ENCODE measurements at places on chromosomes 1 and 21.

DNA sequence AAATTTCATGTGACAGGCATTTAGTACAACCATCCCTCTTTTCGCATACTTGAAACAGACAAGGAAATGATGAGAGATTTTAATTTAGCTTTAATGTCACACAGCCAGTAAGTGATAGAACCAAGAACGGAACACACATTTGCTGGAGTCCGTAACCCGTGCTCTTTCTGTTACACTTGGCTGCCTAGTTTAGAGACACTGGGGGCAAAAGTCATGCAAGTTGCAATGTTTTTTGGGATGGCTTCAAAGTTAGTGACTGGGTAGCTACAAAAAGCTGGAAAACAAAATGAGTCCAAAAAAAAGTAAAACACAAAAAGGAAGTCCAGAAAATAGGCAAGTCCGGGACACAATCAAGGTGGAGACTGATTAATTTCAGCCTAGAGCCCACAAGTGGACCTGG, 5.9 kb downstream of the NID1 start:
- no peak for DNase-seq

GRCh38 chr1:243414152-243414494, 158.3 kb downstream of the SDCCAG8 start:
- DNase-seq = no peak

DNA sequence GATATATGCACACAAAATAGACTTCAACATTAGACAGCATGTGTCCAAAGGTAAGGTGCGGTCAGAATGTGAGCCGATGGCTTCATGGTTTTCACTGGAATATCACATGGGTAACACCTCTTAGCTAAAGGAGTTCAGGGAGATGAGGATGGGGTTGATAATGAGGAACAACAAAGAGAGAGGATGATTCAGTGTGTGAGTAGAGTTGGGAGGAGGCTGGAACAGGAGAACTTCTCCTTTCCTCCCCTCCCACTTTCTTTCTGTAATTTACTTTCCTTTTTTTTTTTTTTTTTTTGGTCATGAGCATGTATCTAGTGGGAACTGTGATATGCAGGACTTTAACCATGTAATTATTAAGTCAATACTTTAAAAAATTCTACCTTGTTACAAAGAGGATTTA, 99.4 kb downstream of the FASLG start:
- DNase-seq = no peak

DNA sequence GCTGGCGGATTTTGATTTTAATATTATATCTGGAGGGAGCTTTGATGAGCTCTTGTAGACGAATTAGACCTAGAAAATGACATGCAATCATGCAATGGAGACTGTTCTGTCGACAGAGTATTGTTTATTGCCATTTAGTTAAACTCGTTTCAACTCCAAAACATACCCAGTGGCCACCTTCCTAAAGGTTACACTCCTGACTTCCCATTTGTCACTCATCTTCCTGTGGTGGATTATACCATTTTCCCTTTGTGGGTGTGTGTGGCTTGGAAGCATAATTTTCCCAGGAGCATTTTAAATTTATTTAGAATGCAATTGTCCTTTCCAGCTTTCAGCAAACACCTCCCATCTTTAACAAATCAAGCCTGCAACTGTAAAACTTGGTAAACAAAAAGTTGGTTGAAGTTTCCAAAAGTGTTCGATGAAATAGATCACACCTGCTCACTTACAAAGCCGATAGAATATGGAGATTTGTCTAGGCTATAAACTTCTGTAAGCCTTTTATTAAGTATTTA, 266.6 kb downstream of the GRIK1 start:
- DNase-seq = no peak

DNA sequence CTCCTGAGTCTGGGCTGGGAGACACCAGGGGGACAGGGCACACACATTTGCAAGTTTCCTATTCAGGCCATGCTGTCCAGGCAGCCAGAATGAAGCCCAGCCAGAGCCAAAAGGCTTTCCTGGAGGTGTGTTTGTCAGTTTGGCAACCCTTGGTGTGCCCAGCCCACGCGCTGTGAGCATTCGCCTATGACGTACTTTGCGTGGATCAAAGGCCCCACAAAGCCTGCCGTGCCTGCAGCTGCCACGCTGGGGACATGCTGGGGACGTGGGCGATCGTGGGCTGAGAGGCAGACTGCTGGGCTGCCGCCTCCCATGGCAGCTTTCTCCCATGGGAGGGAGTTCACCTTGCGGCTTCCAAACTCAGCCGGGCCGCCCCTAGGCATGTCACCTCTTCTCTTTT, 57.5 kb downstream of the CD247 start:
- DNase-seq = no peak

DNA sequence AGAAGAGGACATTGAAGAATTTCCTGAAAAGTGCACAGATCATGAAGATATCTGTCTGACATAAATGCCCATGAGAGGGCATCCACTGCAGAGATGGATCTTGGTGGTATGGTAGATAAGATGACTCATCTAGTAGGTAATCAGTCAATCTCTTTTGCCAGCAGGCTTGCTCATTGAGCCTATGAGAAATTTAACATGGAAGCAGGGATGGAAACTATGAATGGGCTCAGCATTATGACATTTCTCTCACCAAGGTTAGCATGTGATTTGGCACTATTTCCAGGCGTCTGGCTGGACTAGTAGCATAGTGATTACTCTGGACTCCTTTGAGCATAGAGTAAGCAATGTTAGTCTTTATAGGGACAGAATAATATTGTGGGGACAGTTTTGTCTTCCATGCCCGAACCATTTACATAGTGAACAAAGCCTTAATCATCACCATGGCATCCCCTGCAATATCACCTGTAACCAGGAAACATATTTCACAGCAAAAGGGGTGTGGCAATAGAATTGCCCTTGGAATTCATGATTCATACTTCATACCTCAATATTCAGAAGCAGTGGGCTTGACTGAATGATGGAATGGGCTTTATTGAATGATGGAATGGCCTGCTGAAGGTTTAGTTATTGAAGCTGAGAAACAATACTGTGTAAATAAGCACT, 7.3 kb downstream of the OR2C3 start:
- no peak for DNase-seq

- DNase-seq = no peak
These were observed 3.1 kb downstream of the C1orf162 start for GRCh38 chr1:111476761-111477309.

- DNase-seq = no peak
These were observed 4.0 kb upstream of the MEX3A start for GRCh38 chr1:156086256-156086662.

DNA sequence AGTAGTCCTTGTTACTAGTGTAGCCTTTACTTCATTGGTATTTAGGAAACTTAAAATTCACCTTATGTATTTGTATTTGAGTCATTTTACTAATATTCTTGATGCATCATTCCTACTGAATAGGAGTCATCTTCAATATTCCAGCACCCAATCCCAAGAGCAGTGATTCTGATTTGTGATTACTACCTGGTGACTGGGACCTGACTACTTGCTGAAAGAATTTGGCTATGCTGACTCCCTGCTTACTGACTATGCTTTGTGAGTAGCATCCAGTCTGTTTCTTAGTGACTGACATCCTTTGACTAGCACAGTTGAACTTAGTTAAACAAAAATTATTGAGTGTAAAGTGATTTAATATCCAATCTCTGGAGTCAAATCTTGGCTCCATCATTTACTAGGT, 129.9 kb upstream of the NEGR1 start:
- no peak for DNase-seq

DNA sequence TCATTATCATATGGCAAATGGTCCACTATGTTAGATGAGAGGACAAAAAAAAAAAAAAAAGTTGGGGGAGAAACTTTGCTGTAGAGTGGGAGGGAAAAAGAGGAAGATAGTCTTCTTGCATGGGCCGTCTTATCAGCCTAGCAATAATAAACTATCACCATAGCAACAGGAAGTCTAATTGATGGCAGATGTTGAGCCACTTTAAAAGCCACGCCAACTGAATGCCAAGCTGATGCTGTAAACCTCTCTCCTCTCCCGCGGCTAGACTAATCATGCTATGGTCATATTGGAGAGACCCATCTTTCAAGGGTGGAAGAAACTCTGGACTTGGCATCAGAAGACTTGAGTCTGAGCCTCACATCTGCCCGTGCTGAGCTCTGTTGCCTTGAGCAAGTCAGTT, 122.2 kb upstream of the HOOK1 start:
- no peak for DNase-seq

DNA sequence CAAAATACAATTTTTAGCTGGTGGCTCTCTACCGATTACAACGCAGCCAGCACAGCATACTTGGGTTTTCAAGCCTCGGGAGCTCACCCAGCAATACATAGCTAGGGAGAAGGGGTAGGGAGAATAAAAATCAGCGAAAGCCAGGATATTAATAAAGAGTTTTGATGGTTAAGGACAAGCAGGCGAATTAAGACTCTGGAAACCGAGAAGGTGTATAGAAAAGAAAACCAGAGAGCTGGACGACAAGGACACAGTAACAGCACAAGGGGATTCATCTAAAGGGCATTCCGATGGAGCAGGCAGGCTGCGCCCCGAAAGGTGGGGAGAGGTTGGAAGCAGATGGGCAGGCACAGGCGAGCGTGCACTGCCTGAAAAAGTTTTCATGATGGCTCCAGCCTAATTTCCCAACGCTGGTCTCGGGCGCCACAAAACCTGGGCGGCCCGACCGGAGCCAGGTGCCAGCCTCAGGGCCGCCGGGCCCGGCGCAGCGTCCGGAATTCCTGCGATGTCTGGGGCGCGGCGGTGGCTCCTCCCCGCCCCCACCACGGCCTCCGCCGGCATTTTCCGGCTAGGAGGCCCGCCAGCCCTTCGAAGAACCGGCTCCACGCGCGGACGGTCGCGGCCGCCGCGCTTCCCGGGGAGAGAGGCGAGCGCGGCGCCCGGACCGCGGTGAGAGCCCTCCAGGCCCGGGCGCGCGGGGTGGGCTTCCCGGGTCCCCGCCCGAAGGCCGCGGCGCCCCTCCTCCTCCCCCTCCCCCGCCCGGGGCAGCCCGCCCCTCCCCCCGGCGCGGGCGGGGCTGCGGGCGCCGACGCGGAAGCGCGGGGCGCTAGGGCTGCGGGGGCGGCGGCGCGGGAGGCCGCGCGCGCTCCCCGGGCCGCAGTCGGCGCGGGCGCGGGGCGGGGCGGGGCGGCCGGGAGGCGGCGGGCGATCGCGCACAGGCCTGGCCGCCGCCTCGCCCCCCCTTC, 774 bp upstream of the DYRK1A start:
- peak; percentile 64 for DNase-seq

- DNase-seq = no peak
These were observed 752 bp upstream of the ACTA1 start for GRCh38 chr1:229434641-229435051.

DNA sequence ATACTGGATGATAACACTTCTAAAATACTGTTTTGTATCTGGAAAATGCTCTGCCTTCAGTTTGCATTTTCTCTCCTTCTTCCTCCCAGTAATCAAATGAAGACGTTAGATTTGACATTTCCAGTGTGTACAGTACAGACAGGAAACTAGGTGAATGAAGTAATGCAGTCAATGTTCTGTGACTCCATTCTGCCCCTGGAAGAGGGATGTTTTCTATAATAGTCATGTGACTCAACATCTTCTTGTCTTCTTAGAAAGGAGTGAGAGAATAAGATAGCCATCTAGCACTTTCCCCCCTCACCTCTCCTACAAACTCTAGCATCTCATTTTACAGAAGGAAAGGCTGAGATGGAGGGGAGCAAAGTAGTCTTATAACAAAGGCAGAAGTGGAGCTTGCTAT, 77.6 kb downstream of the DDR2 start:
- DNase-seq = no peak

DNA sequence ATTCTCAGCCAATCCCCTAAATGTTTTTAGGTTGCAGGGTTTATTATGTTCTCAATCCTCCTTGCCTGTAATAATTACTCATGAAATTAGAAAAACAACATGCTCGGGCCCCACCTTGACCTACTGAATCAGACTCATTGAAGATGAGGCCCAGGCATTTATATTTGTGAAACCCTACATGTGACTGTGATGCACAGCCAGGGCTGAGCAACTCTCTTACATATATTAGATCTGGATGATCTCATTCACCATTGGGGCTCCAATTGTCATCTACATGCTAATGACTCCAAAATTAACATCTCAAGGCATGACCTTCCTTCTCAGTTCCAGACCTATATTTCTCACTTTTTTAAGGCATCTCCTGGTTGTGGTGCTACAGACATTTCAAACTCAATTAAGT, 103.3 kb downstream of the WDR3 start:
- no peak for DNase-seq

DNA sequence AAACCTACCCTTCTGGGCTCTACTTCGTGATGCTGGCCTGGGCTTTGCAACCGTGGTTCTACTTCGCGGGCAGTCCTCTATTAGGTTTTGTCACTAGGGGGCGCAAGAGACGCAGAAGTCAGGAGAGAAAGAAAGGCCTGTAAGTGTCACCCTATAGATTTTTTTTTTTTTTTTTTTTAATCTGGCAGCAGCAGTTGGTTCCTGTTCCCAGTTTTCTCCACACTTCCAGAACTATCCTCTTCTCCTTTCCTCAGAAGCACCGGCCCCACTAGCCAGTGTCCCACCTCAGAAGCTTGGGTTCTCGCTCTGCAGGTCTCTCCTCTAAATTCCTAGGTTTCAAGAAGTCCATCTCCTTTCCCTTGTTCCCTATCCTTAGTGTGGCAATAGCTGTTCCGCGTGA, 9.1 kb upstream of the LCE2D start:
- no peak for DNase-seq

DNA sequence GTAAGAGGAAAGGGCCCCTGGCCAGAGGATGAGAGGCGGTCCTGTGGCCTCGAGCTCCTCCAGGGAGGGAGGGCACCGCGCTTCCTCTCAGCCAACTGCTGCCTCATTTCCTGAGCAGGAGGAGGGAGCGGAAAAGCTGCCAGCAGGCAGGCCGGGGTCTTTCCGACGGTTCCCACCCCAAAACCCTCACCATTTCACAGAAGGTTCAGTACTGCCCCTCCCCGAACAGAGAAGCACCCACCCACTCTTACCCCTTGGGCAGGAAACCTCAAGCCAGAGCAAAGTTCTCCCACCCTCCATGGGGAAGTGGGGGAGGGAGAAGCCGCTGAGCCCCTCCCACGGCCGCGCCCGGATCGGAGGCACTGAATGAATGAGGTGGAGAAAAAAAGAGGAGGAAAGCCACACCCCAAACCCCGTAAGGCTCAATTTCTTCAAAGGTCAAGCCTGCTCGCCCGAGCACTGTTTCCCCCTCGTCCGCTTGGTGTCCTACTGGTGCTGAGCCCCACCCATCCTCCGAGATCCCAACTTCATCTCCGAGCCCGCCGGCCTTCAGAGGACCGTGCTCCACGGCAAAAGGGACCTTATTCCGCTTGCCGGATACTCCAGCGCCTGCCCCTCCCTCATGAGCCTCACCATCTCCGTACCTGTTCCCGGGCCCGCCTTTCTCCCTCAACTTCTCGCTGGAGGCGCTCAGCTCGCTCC, 9.4 kb downstream of the TPM3 start:
- DNase-seq = no peak
